ENCODE measurements at places on chromosomes 4 and X.
A peak's percentile ranks its signal among the peaks of the same experiment; 100 is the strongest.

DNA sequence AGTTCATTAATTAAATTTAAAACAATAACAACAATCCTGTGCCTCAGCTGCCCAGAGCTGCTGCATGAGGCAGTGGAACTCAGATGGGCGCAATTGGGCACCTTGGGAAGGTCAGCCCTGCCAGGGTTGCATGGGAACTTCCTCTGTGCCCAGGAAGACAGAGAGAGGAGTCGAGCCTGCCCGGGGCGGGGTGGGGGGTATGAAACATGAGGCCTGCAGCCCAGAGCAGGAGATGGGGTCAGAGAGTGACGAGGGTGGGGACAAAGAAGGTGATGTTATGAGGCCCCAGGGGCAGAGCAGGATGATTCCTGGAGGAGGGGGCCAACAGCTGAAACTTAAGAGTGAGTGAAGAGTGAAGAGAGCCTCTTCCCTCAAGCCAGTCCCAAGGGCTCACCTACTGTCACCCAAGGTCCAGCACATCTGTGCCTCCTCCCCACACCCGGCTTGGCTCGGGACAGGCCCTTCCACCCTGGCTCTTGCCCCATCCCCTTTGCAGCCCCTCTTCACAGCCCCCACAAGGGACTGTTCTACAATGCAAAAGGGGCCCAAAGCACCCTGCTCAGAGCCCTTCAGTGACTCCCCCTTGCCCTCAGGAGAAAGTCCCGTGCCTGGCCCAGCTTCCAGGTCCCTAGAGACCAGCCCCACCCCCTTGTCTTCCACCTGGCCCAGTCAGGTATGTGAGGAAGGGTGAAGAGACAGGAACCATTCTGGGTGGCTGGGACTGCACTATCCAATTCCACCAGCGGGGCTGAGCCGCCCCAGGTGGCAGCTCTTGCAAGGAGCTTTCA, 31.4 kb downstream of the HMX1 start:
- DNase-seq = no peak

- no peak for DNase-seq
Measured at GRCh38 chr4:126568652-126569570, 1063.8 kb upstream of the INTU start.

GRCh38 chrX:19886883-19887531, 393 bp downstream of the SH3KBP1 start:
- peak; percentile 17 for DNase-seq

- DNase-seq = no peak
Measured at GRCh38 chr4:2888886-2889285, 45.2 kb downstream of the ADD1 start.

DNA sequence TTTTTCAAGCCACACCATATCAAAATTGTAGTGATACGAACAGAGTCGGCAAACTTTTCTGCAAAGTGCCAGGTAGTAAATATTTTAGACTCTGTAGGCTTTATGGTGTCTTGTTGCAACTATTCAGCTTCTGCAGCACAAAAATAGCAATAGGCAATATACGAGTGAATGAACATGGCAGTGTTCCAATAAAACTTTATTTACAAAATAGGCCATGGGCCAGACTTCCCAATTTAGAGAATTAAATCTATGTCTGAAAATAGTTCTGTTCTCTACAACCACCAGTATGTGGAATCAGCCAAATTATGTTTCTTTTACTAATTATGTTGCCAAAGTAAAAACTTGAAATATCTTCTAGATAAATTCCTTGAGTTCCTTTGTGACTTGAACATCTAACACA, 56.5 kb downstream of the NCAPG start:
- DNase-seq = no peak

- DNase-seq = no peak
Measured at GRCh38 chr4:39469429-39470077, 10.7 kb downstream of the LIAS start.

- DNase-seq = no peak
Measured at GRCh38 chrX:75596178-75596577, 73.3 kb upstream of the ZDHHC15 start.

- no peak for DNase-seq
Measured at GRCh38 chr4:128525992-128526630, 238.5 kb upstream of the PGRMC2 start.

DNA sequence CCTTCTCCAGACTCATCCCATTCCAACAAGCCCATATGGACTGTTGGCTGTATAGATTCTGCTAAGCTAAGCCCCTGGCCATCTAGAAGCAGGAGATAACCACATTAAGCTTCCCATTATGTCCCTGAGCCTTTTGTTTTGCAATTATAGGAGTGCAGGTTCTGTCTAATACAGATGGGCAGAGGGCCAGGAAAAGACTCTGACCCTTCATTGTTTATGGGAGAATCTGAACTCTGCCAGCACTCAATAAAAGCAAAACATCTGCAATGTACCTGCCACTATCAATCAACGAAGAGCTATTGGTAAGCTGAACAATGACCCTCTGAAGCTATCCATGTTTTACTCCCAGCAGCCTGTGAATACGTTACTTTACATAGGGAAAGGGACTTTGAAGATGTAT, 207.3 kb upstream of the CLNK start:
- no peak for DNase-seq

DNA sequence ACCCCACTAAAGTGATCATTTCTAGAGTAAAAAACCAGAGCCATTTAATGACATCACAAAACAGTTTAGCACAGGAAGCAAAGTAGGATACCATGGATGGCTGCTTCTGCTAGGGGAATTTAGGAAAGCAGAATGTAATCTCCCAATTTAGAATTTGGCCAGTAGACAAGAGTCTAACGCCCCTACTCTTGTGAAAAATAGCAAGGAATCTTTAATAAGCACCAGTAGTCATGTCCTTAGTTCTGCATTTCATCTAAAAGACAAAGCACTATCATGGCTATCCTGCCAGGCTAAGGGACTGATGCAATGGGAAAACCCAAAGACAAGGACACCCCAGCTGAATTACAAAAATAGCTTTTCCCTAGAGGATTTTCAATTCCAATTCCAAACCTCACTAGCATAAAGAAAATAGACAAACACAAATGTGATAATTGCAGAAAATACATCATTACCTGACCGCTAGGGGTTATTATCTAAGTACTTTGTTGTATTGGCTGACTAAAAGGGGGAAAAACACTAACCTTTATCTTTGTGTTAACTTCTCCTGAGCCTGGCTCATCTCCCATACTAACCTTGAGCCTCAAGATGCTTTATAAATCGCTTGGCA, 2.6 kb upstream of the AMMECR1 start:
- no peak for DNase-seq

- no peak for DNase-seq
Measured at GRCh38 chrX:134148172-134148692, 88.8 kb upstream of the CCDC160 start.

DNA sequence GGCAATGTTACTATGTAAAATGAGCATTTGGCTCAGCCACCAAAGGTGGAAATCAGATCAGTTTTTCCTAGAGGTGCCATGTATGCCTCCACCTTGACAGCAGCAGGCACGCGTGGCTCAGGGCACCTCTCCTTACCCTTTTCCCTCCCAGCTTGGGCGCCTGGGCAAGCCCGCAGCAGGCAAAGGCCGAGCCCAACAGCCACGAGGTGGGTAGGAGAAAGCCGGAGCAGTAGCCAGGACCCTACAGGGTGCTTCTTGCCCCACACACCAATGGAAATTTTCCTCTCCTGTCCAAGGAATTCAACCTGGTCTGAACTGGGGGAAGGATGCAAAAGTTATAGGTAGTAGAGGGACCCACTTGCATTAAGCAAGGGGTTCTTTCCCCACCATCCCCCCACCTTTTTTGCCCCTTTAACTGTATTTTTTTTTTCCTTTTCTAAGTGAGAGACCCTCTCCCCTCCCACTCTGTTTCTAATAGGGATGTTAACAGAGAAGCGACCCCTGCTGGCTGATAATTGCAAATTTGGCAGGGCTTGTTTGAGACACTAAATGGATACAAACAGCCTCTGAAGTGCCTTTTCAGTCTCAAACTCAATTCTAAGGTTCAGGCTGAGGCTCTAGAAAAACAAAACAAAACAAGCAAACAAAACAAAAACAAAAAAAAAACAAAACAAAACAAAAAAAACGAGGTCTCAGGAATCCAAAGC, 895.1 kb downstream of the PCDH18 start:
- no peak for DNase-seq

GRCh38 chrX:38811515-38812243, 10.4 kb downstream of the MID1IP1 start:
- DNase-seq = no peak

GRCh38 chr4:1588306-1588705, 95.8 kb downstream of the FAM53A start:
- DNase-seq = no peak

GRCh38 chrX:68761086-68761485, 67.7 kb upstream of the EFNB1 start:
- DNase-seq = no peak

- DNase-seq = no peak
Measured at GRCh38 chr4:38162240-38162784, 202.1 kb downstream of the PTTG2 start.

Measured in CD4-positive, alpha-beta T cell (primary cell).